ENCODE measurements at places on chromosomes 2 and 18. TPM values are rescaled to one million over a fixed set of nuclear protein-coding genes. Genes with fewer than 3 reads are reported as not detected.

Gene ATG16L1
- 34.2 TPM for total RNA-seq

DNA sequence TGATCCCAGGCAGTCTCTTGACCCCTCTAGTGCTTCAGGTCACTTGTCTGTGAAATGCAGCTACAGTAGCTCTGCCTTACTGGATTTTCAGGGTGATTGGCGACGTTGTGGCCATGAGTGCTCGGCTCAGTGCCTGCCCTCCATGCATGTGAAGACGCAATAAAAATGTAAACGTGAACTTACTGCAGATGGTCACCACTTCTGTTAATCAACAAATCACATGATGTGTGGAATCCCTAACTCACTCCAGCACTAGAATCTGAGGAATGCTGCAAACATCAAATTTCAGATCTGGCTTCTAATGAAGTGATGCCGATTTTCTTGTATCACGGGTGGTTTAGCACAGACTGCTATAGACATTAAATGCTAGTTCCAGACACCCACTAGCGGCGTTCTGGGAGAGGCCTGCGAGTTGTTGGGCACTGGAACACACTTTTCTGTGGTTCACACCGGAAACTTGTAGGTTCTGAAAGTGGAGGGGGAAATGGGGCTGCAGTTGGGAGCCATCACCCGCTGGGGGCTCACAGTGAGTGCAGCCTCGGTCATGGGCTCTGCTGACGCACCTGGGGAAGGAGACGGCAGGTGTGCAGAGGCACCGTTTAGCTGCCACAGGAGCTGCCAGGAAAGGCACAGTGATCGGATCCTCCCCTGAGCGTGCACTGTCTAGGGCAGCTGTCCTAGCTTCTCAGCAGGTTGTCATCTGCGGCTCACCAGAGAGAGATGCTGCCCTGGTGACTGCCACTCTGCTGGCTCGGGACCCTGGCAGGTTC is 6.5 kb downstream of the CNDP1 start:
- no peak for DNase-seq

- no peak for DNase-seq
Observed at GRCh38 chr2:44135771-44136170, 32.9 kb upstream of the PPM1B start.

GRCh38 chr2:46157072-46157965 is 139.9 kb upstream of the EPAS1 start:
- no peak for DNase-seq

GRCh38 chr2:72864500-72864899 is 22.7 kb upstream of the SPR start:
- DNase-seq: peak; percentile 80

DNA sequence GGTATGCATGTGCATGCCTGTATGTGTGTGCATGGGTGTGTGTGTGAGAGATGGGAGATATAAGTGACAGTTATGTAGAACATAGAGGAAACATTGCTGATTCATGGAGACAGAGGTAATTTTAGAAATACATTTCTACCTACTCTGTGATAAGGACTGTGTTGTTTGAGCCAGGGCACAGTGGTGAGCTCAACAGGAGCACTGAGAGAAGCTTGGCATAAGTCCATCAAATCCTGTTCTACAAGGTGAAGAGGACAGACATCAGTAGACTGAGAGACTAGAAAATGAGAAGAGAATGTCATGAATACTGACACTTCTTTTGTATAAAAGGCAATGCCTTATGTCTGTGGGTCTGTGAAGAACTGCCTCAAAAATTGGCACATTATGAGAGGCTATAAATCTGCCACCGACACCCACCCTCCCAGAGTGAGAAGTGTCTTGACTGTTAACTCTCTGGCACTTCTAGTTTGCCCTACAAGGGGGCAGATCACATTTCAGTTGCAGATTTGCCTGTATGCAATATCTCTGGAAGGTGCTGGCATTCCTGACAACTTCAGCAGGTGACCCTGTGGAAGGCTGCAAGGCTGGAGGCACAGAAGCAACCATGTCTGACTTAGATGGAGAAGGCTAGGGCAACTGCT is 962.3 kb upstream of the NRXN1 start:
- no peak for DNase-seq
